ENCODE measurements at places on chromosomes 4 and X.

DNA sequence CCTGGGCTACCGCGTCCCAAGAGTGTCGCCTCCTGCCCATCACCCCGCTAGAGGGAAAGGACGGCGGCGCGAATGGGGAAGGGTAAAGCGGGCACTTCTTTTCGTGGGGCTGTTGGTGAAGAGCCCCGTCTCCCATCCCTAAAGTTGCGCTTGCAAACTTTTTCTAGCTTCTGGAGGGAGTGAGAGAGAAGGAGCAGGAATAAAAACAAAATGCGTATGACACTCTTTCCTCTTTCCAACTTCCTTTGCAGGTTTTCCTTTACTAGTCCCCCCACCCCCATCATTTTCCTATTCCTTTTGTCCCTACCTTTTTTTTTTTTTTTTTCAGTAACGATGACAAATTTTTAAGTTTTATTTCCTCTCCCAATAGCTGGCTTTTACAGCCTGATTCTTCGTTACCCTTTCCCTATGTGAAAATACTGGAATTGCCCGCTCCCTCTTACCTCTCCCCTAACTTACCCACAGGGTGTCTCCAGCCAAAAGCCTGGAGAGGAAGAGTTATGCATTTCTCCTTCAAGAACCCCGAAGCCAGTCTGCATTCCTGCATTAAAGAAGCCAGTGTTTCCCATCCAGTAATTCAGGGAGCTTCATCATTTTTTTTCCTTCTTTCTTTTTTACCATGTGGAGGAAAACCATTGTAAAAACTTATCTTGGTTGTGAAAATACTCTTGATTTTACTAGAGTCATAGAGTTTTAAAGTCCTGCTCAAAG, 613 bp upstream of the ARSJ start:
- no peak for DNase-seq

DNA sequence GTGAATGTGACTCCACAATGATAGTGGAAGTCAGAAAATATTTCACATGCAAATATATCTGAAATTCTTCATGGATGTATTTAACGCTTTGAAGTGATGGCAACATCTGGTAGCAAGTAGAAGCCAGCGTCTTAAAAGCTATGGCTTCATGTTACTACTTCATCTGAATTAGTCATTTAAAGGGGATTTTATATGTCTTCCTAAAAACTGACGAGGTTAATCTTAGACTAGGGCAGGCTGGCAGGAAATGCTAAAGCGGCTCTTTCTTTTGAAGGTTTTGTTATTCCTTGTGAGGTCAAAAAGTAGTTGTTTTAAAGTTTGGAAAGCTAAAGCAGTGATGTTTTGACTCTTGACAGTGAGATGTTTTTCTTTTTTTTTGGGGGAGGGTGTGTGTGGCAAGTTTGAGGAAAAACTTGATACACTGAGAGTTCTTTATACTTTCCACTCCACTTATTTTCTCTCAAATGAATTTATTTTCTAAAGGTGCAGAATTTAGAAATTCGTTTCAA, 22.6 kb downstream of the PLS3 start:
- no peak for DNase-seq

DNA sequence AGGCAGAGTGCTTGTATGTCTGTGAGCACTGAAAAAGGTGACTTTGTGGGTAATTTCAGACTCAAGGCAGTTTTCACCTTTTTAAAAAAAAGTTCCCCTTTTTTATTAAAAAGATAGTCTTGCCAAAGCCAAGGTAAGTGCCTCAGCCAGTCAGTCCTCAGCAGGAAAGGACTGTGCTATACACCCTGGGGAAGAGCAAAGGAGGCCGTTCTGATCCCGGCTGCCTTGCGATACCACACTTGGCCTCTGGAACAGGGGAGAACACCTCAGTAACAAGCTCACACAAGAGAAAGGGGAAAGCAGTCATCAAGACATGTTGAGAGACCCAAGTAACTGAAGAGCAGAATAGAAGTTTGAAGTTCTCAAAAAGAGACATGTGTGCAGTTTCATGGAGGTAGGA, 541.7 kb downstream of the BCOR start:
- DNase-seq: no peak

GRCh38 chr4:7781993-7782392, 157.7 kb downstream of the AFAP1 start:
- no peak for DNase-seq

- no peak for DNase-seq
Measured at GRCh38 chr4:2637956-2638552, 101.6 kb downstream of the FAM193A start.

- DNase-seq: no peak
Measured at GRCh38 chrX:40006106-40007017, 91.4 kb downstream of the BCOR start.

DNA sequence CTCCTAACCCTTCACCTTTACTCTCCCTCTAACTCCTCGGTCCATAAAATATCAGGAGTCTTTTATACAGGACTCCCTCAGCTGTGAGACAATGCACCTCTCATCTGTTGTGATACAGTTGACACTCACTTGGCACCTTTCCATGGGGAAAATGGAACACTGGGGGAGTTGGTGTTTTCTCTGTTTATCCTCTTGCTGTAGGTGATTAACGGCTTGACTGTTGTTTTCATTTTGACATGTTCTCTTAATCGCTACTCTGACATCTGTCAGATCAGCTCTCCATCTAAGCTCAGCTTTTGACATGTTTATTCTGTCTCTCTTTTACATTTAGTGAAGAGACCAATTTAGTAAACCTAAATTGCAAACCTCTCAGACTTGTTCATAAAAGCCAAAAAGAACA, 604.8 kb downstream of the TRAM1L1 start:
- DNase-seq: no peak

DNA sequence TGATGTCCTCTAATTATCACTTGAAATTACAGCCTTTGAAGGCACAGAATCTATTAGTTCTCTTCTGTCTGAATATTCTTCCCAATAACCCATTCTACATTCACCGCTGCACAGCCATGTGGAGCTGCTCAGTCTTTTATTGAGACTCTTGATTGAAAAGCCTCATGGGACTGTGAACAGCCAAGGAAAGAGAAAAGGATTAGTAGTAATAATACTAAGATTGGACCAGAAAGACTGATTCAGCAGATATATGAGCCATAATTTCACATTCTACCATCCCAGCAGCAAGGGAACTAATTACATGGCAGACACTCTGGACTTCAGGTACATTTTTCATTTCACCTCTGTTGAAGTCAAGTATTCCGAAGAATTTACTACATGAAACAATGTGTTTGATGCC, 2471.7 kb downstream of the ARAP2 start:
- no peak for DNase-seq

All from vagina (tissue), 2 donors.